ENCODE measurements at places on chromosomes 13 and 19. TPM values are rescaled to one million over a fixed set of nuclear protein-coding genes. Genes with fewer than 3 reads are reported as not detected.

PRTN3 gene
- total RNA-seq: not detected

ANKLE1 gene
- 2.7 TPM for total RNA-seq

TUBA3C gene
- total RNA-seq: not detected

SOX1 gene
- total RNA-seq: not detected

NLRP11 gene
- total RNA-seq: not detected

MAST1 gene
- 0.10 TPM for total RNA-seq

RXFP2 gene
- total RNA-seq: not detected

SIGLECL1 gene
- total RNA-seq: not detected

VAV1 gene
- total RNA-seq: 0.14 TPM

TMPRSS9 gene
- not detected for total RNA-seq

ZNF681 gene
- 1.7 TPM for total RNA-seq

ZIC5 gene
- total RNA-seq: not detected

DIRAS1 gene
- total RNA-seq: 0.11 TPM

URAD gene
- not detected for total RNA-seq

ANGPTL4 gene
- 3.0 TPM for total RNA-seq

HIF3A gene
- total RNA-seq: 0.17 TPM

PRODH2 gene
- not detected for total RNA-seq

KIR3DL1 gene
- not detected for total RNA-seq

ZNF491 gene
- total RNA-seq: 0.49 TPM

TMEM86B gene
- total RNA-seq: 1.7 TPM
